Purkinje cell (primary cell): ENCODE measurements at places on chromosomes 2 and 18. TPM values are rescaled to one million over a fixed set of nuclear protein-coding genes. Genes with fewer than 3 reads are reported as not detected.

Gene SCG2
- polyA plus RNA-seq = 2.8 and 35.8 TPM in 2 replicates

Gene TANC1
- 93.5 and 118 TPM in 2 replicates for polyA plus RNA-seq

Gene ADAM23
- 74.9 and 105 TPM in 2 replicates for polyA plus RNA-seq

Gene XDH
- polyA plus RNA-seq = not detected in 2 replicates

Gene KCNJ13
- polyA plus RNA-seq = 1.1 and 4.3 TPM in 2 replicates

Gene VIT
- polyA plus RNA-seq = 6.9 TPM in 2 replicates

Gene TEX44
- polyA plus RNA-seq = not detected in 2 replicates

Gene GPC1
- polyA plus RNA-seq = 0.13 and 1.8 TPM in 2 replicates

Gene RPL37A
- polyA plus RNA-seq = 1,182 and 1,251 TPM in 2 replicates

Gene LRATD1
- 1.2 and 6.2 TPM in 2 replicates for polyA plus RNA-seq

Gene GRHL1
- polyA plus RNA-seq = 0.88 and 1.6 TPM in 2 replicates

Gene ATAD2B
- 4.3 and 6.7 TPM in 2 replicates for polyA plus RNA-seq
